Activated naive CD4-positive, alpha-beta T cell treated with anti-CD3 and anti-CD28 coated beads, Interleukin-2, amount 50 U/mL, for 16 hours (primary cell): ENCODE measurements at places on chromosomes 2 and 18.

DNA sequence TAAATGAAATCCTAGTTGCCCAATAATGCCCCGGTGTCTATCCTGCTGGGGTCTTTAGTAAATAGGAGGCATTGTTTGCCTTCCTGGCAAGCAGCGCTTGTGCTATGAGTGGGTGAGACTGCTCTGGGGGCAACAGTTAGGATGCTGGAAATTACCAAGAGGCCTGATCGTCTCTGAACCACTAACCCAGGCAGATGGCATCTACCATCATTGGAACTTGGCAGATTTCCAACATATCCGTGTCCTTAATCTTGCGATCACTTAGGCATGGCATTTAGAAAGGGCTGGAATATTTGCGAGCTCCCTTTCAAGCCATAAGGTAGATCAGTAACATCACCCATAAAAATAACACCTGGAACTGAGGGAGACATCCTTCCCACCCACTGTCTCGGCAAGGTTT, 18.8 kb upstream of the SH3RF3 start:
- no peak for DNase-seq

DNA sequence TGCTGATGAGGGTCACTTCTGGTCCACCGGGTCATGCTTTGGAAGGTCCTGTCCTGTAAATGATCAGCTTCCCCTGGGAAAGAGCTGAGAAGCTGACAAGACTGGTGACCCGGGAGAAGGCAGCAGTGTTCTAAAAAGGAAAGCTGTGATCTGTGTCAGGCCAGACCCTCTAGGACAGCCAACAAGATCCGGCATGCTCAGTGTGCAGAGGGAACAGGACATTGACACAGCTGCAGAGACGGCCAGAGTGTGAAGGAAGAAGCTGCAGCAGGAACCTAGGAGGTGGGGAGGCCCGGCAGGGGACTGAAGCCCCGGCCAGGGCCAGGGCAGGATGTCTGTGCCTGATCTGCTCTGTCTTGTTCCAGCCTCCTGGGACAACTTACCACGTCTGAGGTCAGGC, 372.7 kb upstream of the ID2 start:
- no peak for DNase-seq

DNA sequence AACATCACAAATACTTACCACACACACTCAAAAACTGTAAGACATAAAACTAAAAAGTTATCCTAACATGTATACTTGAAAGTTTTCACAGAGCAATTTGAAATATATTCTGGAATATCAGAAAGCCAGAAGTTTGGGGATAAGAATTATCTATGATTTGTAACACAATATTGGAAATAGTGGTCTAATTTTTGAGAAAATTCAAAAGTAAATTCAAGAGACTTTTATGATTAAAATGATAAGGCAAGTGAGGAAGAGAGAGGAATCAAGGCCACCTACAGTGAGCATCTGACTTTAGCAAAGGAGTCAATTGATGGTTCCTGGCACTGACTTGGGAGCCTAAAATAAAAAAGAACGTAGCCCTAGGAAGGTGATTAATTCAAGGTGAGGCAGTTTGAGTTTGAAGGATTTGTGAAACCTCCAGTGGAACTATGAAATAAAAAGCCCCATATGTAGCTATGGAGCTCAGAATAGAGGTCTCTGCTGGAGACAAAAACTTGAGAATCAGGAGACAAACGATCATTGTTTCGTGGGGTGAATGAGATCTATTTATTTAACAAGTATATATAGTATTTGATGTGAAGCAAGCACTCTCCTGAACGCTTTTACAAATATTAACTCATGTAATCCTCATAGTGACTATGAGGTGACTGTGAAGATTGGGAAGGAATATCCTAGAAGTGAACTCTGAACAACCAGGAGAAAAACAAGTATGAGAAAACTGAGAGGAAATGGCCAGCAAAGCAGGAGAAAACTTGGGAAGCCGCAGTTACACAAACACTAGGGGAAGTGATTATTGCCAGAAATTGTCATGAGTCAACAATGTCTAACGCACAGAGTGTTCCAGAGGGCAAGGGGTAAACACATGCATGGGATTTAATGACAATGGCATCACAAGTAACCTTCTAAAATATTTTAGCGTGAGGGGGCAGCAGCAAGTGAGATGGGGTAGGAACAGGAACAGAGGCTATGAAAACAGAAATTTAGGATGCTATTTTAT, 12.8 kb downstream of the TFPI start:
- DNase-seq, result no peak

GRCh38 chr2:206824993-206825392, 59.6 kb downstream of the FASTKD2 start:
- DNase-seq, result no peak

GRCh38 chr2:67322353-67323001, 74.7 kb upstream of the ETAA1 start:
- DNase-seq, result no peak

DNA sequence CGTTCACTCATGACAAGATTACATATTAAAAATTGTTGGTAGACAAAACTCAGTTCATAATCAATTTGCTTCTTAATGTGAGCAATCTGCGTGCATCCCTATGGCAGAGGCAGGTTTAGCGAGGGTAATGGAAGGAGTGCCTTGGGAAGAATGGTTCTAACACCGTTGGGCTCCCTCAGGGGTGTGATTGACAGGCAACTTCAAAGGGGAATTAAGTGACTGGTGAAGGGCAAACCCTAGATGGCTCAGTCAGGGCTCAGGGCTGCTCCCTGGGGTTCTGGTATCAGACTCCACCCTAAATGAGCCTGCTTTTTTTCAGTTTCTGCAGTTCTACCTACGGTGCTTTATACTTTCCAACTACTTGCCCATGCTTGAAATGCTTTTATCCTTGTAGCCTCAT, 419.5 kb upstream of the CELF4 start:
- DNase-seq, result no peak

DNA sequence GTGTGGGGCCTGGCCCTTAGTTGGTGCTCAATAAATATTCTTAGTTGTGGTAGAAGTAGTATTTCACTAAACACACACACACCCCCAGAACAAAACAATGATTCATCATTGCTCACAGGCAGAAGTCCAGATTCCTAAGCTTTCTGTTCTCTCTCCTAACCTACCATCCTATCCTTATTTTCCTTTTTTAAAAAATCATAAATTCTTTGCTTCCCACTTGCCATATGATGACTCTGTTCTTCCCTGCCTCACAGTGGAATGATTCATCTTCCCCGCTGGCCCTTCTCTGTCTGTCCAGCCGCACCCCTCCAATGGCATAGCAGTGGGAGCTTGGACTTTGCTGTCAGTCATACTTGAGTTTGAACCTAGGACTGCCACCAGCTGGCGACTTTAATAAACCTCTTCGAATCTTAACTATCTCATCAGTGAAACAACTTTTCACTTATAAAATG, 5.2 kb downstream of the EML6 start:
- DNase-seq, result no peak

- DNase-seq, result no peak
Observed at GRCh38 chr2:33104052-33104623, 157.4 kb downstream of the LTBP1 start.

DNA sequence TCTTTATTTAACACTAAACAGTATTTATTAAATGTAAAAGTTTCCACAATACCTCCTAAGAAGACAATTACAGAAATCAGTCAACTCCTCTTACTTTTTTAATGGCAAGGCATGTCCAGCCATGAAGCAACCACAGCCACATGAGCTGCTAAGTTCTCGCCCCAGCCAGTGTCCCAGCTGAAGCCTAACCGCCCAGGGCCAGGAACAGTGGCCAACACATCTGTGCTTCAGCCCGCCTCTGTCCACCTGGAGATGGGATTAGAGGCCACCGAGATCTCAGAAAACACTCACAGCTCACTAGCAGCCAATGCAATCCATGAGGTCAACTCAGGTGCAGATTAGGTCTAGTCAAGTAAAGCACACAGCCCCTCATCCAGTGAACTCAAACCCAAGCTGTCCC, 40.2 kb downstream of the PID1 start:
- no peak for DNase-seq

DNA sequence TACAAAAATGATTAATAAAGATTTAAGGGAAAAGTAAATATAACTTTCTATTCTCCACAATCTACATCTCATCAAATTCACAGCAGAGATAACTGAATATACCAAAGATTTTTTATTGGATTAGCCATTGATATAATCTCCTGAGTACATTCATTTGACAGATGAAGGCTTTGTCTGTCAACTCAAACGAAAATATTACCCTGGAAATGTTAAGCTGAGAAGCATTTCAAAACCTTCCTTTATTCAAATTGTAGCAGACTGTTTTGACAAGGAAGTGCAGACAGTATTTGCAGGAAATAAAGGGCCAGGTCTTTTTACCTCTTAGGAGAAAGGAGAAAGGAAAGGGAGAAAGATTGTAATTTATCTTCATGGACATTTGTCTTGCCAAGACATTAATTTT, 473.5 kb downstream of the TMEM182 start:
- no peak for DNase-seq

DNA sequence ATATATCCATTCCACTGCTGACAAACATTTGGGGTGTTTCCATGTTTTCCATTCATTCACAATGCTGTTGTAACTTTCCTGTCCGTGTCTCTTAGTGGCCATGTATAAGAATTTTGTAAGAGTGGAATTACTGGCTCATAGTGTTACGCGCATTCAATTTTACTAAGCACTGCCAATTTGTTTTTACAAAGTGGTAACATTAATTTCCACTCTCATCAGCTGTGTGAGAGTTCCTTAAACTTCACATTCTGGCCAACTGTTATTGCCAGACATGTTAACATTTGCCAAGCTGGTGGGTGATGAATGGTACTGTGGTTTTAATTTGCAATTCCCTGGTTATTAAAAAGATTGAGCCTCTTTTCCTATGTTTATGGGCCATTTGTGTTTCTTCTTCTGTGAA, 134.2 kb downstream of the DTNB start:
- no peak for DNase-seq

DNA sequence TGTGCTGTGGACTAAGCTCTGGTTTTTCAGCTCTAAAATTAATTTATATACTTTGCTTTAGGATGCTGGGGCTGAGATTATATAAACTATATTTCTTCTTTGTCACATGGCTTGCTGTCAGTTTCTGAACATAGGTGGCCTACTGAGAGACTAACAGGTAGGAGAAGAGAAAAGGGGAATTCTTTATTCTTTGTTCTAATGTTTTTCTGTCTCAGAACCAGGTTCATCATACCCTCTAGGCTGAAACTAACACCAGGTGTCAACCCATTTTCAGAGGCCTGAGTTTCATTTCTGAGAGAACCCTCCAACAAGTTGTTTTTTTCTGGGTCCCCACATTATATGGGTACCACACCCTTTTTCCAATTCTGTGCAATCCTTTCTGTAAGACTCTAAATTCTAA, 843.6 kb downstream of the TRIB2 start:
- no peak for DNase-seq

DNA sequence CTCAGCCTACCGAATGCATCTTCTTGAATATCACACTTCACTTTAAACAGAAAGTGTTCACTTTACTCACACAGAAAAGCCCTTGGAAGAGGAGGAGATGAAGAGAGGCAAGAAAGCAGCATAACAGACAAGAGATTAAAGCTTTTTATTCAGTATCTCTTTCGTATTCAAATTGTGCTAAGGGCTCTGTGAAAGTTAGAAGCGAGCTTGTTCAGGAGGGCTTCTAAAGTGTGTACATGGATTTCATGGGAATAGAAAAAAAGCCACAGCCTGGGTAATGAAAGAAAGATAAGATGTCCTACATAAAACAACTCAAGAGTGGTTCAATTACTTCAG, 531.9 kb downstream of the TMEM182 start:
- no peak for DNase-seq

GRCh38 chr2:10331027-10331701, 28.5 kb downstream of the HPCAL1 start:
- DNase-seq, result peak; percentile 65

GRCh38 chr2:10165861-10166675, 43.5 kb downstream of the RRM2 start:
- DNase-seq, result no peak

DNA sequence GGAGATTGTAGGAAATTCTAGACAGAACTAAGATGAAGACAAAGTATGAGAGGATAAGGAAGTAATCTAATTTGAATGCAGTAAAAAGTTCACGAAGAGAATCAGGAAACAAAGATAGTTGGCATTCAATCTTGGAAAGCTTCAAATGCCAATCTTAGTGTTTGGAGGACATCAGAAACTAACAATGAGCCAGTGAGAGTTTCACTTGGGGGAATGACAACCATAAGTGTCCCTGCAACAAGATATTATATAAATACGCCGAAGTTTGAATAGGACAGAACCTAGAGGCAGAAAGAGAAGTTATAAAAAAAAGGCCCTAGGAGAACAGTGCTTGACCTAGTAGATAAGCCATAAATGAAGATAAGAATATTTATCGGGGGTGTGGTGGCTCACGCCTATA, 11.1 kb downstream of the SNRPG start:
- no peak for DNase-seq

- DNase-seq, result no peak
Observed at GRCh38 chr2:207513551-207514257, 16.1 kb upstream of the CREB1 start.

DNA sequence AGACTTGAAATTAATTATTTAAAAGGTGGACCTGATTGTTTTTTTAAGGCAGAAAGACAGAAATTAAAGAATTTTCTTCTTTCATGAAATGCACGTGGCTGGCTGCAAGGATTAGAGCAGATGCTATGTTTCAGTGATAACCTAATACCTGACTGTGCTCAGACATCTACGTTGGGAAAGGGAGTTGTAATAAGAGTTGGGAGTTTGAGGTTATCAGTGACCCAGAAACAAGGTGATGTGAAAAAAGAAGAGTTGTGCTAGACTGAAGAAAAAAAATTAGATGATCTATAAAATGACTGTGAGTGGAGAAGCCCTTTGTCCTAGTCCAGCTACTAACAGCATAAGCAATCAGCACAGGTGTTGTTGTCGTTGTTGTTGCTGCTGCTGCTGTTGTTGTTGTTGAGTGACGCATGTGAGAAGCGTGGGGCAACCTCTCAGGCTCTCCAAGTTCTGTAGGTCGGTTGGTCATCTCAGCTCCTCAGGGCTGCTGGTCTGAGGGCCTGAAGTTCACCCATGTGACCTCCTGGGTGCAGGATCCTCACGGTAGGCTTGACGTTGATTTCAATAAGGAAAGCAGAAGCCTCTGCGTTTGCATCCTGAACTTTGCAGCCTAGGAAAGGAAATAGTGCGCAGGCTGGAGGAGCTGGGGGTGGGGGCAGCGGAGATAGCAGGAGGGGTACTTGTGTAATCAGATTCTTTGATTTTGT, 7.6 kb downstream of the POU3F3 start:
- no peak for DNase-seq

DNA sequence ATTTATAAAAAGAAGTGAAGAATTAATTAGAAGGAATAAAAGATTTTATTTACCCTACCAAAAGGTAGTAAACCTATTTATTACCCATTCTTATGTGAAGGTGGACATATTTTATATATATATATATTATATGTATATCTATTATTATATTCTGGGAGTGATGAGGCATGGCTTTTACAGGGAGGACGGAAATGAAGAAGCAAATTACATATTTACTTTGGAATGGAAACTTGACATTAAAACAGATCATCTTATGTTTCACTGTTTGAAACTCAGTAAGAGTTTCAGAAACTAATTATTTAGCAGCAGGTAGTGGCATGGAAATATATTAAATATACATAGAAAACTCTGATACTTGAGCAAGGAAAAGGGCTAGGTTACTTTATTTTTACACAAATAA, 143.4 kb downstream of the LCLAT1 start:
- DNase-seq, result no peak

- no peak for DNase-seq
Observed at GRCh38 chr2:236177967-236178889, 10.0 kb upstream of the GBX2 start.
